ENCODE measurements at places on chromosomes 12 and 14.

DNA sequence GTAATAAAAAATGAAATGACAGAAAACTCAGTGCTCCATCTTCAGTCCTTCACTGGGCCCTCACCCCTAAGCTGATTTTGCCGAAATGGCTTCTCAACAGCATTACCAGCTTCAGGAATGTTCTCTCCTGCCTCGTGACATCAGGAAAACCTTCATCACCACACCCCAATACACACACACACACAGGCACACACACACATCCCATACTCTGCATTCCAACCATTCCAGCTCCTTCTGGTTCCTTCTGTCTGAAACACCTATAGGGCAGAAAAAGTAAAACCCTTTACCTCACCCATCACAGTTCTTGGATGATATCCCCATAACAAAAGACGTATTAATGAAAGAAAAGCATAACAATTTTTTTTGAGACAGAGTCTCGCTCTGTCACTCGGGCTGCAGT, 75.9 kb downstream of the CCDC60 start:
- DNase-seq, result no peak

DNA sequence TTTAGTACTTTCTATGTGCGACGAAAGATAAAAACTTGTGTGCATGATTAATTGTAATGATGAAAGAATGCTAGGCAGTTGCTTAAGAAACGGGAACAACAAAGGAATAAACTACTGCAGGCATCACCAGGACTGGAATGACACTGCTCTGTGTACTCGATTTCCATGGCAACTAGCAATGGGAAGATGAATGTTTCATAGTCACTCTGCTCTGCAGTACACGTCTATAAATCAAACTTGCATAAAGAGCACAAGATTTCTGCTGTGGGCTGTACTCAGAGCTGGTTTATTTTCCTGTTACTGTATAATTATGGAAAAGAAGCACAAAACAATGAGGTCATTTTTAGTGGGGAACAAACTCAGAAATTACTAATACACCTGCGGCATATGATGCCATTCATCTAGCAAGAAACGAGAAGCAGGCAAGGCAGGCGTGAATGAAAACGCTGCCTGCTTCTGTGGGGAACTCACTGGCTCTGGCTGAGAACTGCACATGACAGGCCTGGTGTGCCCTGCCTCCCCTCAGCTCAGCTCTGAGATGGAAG, 41.8 kb downstream of the EFCAB11 start:
- DNase-seq, result no peak

DNA sequence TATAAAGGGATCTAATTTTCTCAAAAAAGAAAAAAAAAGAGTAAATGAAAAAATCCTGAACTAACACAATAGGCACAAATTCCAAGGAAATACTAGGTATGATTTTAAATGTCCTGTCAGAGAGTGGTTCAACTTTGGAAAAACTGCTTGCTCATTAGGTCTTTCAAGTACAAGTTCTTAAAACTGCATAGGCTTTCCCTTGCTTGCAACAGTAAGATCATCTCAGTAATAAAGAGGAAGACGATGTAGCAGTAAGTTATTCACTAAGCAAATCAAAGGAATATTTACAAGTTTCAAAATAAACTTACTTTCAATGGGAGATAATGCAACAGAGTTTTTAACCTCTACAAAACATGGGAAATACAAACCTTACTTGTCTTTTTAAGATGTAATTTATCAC, 21.6 kb downstream of the CORO1C start:
- no peak for DNase-seq

DNA sequence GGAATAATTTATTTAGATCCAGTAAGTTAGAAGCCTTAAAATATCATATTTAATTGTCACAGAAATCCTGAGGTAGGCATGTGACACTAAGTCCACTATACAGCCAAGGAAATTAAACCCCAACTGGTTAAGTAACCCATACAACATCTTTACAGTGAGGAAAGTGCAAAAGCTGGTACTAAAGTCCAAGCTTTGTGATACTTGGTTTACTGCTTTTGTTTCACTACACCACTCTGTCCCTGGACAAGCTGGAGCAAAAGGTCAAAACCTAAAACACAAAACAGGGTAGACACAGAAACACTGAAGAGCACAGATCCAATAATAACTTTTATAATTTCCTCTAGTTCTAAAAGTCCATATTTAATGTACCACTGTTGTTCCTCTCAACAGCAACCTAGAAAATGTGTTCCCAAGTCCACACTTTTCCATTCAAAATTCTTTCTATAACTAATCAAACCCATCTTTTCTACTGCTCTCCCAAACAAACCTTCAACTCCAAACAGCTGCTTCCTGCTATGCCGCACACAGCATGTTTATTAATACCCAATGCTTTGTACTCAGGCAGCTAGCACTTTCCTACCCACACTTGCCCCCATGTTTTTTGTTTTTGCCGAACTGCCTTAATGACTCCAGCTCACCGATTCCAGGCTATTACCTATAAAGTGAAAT, 90.9 kb downstream of the MED13L start:
- DNase-seq, result no peak

DNA sequence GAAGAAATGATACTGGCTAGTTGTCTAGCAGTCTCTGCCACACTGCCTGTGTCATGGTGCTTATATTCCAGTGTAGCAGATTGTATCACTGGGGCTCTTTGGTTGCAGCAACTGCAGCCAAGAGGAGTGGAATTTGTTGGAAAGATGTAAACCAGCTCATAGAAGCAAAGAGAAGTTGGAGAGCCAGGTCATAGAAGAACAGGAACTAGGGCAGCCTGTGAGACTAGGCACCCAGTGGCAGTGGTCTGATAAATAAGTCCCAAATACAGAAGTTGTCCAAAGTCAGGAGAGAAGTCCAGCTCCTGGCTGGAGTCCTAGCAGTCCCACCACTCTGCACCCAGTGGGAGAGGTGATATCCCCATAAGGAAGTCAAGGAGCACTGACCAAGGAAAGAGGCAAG, 172.5 kb upstream of the ARID2 start:
- no peak for DNase-seq

DNA sequence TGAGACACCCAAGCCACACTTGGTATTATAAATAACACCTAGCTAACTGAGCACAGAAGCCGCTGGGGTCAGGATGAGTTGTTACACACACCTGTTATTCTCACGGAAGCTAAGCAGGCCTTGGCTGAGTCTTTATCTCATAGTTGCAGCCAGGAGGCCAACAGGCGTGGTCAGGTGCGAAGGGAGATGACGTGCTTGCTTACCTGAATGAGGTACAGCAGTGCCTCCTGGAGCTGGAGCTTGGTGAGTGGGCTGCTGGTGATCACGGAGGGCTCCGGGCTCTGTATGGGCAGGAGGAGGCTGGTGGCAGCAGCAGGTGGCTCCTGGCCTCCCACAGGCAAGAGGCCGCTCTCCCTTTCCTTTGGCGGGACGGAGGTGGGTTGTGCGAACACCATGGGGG, 30.4 kb upstream of the CACNA2D4 start:
- DNase-seq, result no peak

DNA sequence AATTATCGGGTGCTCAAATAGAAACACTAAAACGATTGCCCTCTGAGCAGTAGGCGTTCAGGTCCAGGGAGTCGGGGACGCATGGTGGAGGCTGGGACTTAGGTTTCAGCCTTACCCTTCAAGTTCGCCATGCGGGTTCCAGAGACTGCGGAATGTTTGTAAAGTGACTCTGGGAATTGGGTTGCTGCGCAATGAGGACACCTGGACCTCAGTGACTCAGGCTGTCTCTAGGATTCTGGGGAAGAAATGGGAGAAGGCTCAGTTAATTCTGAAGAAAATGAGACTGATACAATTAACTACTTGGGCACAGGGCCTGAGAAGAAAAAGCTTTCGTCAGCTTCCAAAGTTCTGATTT, 1.1 kb downstream of the LGALS3 start:
- DNase-seq, result no peak

All from RWPE2 (cell line).